ENCODE measurements at places on chromosomes 6 and 20. TPM values are rescaled to one million over a fixed set of nuclear protein-coding genes. Genes with fewer than 3 reads are reported as not detected.
A peak's percentile ranks its signal among the peaks of the same experiment; 100 is the strongest.

CAGE1 gene
- under 0.01 TPM for total RNA-seq

DNA sequence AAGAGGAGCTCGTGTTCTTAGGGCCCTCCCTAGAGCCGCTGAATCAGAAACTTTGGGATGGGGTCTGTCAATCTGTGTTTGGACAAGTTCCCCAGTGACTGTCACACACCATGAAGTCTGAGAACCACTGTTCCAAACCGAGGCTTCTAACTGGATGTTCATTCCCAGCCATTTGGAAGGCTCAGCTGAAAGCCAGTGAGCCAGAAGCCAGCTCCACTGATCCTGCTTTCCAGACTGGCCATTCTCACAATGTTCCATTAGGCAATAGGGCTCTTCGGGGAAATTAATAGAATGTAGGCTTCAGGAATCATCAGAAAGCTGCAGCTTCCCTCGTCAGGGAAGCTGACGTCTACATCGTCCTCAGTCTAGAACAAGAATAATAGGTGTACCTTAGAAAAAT lies 90.8 kb upstream of the QKI start:
- H3K4me3 ChIP-seq: no peak overlapping the region
- no peak for DNase-seq
- no peaks in the 10 kb centered on the region for H3K4me1 ChIP-seq
- no peak overlapping the region for H3K27ac ChIP-seq
- H3K27me3 ChIP-seq: no peaks in the 10 kb centered on the region

CPNE5 gene
- total RNA-seq: 0.26 TPM

GRCh38 chr6:135909737-135910387 lies 58.4 kb downstream of the PDE7B start:
- no peak overlapping the region for H3K4me3 ChIP-seq
- DNase-seq: peak; percentile 57
- H3K36me3 ChIP-seq: no peaks in the 10 kb centered on the region

PTCRA gene
- not detected for total RNA-seq

DNA sequence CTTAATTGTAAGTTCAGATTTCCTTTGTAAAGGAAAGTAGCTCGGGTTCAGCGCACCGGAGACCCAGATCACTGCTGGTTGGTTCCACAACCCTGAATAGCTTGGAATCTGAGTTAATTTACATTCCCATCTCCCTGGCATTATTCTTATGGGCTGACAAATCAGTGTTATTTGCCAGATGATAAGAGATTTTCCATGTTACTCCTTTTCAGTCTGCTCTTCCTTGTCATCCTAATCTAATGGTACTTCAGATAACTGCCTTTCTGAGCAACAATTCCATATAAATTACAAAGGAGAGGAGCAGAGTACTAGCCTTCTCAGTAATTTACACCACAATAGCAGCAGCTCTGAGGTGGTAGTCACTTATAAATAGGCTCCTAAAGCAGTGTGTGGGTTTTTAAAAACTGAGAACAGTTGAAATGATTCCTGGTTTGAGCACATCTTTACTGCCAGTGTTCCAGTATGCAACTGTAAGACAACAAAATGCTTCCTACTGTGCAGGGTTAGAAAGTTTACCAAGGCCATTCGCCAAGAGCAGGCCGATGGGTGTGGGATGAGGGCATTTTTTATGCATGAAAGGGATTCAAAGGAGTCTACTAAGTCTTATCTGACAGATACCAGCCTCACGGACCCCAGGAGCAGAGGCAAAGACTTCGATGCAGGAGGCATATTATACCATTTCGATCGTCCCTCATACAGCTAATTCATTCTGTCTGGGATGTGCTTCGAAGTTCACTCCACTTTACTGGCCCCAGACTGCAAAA lies 89.7 kb downstream of the NDUFAF5 start:
- no peaks in the 10 kb centered on the region for H3K27me3 ChIP-seq
- H3K27ac ChIP-seq: no peak overlapping the region
- no peak for DNase-seq
- H3K4me1 ChIP-seq: no peaks in the 10 kb centered on the region
- H3K4me3 ChIP-seq: no peak overlapping the region

- H3K36me3 ChIP-seq: no peaks in the 10 kb centered on the region
- no peaks in the 10 kb centered on the region for H3K27me3 ChIP-seq
- DNase-seq: no peak
- no peak overlapping the region for H3K4me3 ChIP-seq
- no peaks in the 10 kb centered on the region for H3K4me1 ChIP-seq
Measured at GRCh38 chr20:19861147-19861759, 103.2 kb downstream of the RIN2 start.

DNA sequence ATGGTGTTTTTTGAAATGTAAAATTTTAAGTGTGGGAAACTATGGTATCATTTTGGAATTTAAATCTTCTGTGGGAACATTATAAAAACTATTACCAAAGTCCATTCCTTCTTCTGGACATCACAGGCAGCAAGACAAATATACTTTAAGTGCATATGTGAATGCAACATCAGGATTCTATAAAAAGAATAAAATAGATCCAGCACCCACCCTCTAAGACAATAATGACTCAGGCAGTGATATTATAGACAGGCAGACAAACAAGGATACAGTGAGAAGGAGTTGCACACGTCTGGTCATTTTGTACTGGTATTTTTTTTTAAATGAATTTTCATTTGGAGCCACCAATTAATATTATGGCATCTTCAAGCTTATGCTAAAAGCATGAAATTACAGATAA lies 21.1 kb upstream of the NEDD9 start:
- H3K27me3 ChIP-seq: no peaks in the 10 kb centered on the region
- no peak for DNase-seq
- no peak overlapping the region for H3K4me3 ChIP-seq
- H3K27ac ChIP-seq: no peak overlapping the region
- H3K36me3 ChIP-seq: no peaks in the 10 kb centered on the region
- H3K4me1 ChIP-seq: peaks cover 7% of the 10 kb centered on the region

TMC2 gene
- total RNA-seq: under 0.01 TPM

GRCh38 chr20:62160876-62161275 lies 17.3 kb downstream of the SS18L1 start:
- no peaks in the 10 kb centered on the region for H3K27me3 ChIP-seq
- H3K4me1 ChIP-seq: peaks cover 2% of the 10 kb centered on the region
- H3K27ac ChIP-seq: no peak overlapping the region

- H3K4me1 ChIP-seq: no peaks in the 10 kb centered on the region
- H3K36me3 ChIP-seq: no peaks in the 10 kb centered on the region
- peak; percentile 12 for DNase-seq
Measured at GRCh38 chr6:13848522-13849150, 34.3 kb upstream of the MCUR1 start.

DNA sequence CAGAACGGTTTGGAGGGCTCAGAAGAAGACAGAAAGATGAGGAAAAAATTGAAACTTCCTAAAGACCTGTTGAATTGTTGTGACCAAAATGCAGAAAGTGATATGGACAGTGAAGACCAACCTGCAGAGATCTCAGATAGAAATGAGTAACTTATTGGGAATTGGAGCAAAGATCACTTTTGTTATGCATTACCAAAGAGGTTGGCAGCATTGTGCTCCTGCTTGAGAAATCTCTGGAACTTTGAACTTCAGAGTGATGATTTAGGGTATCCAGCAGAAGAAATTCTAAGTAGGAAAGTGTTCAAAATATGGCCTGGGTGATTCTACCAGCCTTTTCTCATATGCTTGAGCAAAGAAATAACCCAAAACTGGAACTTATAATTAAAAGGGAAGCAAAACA lies 136.0 kb downstream of the GJA1 start:
- no peaks in the 10 kb centered on the region for H3K36me3 ChIP-seq
- H3K27ac ChIP-seq: no peak overlapping the region
- H3K4me1 ChIP-seq: no peaks in the 10 kb centered on the region
- H3K4me3 ChIP-seq: no peak overlapping the region
- H3K27me3 ChIP-seq: no peaks in the 10 kb centered on the region

- no peaks in the 10 kb centered on the region for H3K36me3 ChIP-seq
- DNase-seq: no peak
- H3K4me3 ChIP-seq: no peak overlapping the region
Measured at GRCh38 chr6:152402791-152403190, 234.4 kb downstream of the SYNE1 start.

All from fibroblast of lung (primary cell).